NCI-H1417 (cell line): ENCODE measurements at places on chromosomes 2 and 18.

DNA sequence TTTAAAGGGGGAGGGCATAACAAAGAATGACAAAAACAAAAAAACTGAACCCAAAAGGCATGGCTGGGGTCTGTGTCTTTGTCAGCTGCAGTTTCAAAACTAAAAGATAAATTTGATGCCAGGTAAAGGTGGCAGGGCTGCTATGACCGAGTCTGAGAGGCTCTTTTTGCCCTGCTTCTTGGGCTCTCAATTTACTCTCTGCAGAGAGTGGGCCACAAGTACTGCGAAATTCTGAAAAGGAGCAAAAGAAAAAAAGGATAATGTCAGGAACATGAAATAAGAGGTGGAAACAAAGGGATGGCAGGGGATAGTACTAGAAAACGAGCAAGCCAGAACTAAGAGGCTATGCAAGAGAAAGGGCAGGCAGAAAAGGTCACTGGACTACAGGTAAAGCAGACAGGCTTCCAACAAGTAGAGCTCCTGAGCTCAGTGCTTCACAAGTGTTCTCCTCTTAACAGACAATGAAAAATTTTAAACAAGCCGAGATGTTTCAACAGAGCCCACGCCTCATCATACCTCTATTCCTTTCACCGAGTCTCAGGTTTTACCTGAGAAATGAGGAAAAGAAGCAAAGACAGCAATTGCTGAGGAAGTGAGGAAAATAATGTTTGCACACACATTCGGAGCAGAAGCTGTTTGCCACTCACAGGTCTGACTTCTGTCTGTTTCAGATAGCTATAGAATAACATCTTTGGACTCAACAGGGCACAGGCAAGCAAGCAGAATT, 7.3 kb downstream of the IRS1 start:
- no peak for DNase-seq

DNA sequence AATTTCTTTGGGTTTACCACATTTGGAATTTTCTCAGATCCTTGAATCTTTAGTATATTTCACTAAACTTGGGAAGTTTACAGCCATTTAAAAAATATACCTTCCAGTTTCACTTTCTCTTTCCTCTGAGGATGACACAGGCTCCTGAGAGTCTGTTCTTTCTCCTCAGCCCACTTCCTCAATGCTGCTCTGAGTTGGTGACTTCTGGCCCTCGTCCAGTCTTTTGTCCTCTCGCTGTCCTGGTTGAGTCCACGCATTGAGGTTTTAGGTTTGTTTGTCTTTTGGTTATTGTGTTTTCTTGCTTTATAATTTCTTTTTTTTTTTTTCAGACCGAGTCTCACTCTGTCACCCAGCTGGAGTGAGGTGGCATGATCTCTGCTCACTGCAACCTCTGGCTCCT, 40.7 kb upstream of the GALR1 start:
- no peak for DNase-seq

DNA sequence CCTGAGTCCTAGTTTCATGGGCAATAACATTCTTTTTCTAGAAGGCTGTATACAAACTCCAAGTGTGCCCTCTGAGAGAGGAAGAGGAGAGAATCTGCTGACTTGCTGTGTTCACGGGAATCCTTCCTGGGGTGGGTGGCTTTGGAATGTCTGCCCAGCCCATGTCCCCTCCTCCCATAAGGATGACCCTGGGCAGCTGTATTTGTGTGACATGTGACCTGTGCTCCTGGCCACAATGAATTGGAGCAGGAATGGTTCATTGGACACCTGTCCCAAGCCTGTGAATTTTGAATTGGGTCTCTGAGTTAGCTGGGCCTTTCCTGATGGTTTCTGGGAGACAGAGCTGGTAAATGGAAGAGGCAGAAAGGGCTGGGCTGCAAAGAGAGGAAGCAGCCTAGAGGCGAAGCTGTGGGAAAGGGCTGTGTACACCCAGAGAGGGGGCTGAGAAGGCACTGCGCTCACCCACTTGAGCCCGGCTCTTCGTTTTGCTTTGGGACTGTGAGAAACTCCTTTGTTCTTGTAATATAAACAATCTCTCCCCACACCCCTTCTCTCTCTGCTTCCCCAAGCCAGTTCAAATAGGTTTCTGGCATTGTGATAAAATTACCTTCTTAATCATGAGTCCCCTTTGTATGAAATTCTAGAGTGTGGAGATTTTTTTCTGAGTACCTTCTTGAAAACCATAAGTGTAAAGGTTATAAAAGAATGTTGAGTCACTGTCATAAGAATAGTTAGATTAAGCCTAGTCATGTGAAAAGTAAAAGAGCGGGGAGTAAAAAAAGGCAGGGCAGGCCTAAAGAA, 49.8 kb downstream of the SLC4A5 start:
- no peak for DNase-seq

DNA sequence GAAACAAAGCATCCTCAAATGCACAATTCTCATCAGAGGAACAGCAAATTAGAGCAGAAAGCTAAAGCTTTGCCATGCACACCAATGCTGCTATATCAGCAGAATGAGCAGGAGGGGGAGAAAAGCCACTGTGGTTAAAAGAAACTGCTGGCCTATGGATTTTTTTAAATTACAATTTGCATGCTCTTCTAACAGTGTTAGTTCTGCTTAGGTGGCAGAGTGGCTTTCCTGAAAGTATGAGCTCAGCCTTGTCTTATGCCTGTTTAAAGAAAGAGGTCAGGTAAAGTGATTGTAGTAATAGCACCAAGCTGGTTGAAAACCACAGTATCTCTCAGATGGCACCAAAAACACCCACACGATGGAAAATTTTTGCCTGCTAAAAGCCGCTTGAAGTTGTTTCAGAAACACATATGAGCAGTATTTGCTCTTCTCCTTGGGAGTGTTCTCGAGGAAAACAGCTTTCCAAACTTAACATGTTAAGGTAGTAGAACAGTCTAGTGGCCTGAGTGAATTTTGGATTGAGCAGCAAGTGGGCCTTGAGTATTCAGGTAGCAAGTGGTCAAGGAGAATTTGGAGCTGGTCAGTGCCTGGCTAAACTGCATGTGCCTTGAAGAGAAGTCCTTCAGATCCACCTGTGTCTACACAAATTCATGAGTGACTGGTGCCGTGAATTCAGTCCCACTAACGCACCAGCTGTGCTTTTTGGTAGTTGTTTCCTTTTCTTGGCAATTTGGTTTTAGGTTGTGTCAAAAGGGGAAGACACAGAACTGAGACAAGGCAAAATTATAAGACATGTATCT, 19.6 kb upstream of the NDUFV2 start:
- no peak for DNase-seq

DNA sequence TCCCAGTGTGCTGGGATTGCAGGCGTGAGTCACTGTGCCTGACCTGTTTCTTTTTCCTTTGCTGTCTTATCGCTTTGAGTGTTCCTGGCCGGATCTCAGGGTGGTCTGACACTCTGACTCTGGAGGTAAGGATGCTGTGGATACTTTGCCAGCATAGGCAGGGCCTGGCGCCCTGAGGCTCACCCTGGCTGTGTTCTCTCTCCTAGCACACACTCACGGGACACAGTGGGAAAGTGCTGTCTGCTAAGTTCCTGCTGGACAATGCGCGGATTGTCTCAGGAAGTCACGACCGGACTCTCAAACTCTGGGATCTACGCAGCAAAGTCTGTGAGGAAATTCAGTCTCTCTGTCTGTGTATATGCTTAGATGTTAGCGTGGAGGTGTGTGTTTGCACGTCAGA, 18.0 kb upstream of the SAG start:
- DNase-seq: no peak
